Stimulated activated CD8-positive, alpha-beta memory T cell treated with anti-CD3 and anti-CD28 coated beads, Interleukin-4, amount 100 ng/mL, for 24 hours (primary cell): ENCODE measurements at places on chromosomes 16 and 17.
A peak's percentile ranks its signal among the peaks of the same experiment; 100 is the strongest.

DNA sequence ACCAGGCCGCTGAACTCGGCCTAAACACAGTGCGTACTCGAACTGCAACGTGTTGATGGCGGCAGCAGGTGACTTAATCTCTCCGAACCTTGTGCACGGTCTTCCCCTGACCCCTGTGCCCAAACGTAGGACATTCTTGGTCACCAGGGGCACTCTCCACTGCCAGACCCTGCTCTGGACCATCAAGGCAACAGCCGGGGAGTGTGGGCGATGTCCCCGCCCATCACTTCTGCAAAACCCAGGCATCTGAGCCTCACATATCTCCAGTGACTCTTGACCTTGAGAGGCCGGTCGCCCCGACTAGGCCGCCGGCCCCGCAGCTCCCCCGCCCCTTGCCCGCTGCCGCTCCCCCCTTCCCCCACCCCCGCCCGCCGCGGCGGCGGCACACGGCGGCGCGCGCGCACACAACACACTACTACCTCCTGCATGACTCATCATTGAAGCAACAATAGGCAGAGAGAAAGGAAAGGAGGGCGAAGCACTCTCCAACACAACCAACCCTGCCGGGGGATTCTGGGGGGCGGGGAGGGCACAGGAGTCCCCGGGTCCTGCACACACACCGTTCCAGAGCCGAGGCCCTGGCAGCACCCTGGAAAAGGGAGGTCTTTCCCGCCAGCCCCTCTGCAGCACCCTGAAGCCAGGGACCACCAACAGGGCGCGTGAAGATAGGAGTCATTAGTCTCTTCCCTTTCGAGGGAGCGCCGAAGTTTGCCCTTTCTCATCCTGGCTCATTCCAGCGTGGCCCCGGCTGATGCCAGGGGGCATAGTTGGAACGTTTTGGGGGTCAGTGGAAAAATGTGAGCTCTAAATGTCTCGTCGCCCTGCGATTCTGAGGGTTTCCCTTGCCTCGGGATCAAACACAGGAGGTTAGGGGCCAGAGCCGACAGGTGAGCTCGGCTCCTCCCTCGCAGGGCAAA, 1.9 kb downstream of the MNT start:
- DNase-seq: no peak

- no peak for DNase-seq
Observed at GRCh38 chr16:25855063-25855462, 163.3 kb downstream of the HS3ST4 start.

DNA sequence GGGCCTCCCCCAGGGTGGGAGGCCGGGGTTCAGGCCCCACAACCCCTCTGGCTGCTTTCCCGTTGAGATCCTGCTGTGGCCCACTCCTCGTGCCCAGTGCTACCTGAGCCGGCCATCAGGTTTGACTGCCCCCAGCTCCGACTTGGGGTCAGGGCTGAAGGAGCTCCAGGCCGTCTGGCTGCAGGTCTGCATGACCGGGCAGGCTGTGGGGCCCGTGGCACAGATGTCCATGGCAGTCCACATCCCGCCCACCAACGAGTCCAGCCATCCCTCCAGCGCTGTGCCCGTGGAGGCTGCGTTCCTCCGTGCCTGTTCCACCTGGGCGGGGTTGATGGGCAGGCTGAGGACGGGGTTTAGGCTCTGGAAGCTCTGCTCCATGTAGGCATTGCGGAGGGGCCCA, 362.2 kb downstream of the XYLT1 start:
- no peak for DNase-seq

DNA sequence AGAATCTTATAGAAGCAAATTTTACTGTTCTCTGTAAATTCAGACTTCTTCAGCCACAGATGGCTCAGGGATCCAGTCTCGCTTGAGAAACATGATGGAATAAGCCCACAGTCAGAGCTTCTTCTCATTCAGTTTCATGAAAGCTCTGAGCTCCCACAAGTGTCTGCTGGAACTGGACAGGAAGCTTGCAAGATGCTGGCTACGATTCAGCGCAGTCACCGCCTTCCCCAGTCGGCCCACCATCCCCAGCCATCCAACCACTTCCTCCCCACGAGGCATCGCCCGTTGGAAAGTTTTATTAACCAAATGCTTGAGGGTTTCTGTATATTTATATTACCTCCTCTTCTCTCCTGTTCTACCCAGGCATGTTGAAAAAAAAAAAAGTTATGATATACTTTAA, 171.7 kb downstream of the ZFHX3 start:
- no peak for DNase-seq

DNA sequence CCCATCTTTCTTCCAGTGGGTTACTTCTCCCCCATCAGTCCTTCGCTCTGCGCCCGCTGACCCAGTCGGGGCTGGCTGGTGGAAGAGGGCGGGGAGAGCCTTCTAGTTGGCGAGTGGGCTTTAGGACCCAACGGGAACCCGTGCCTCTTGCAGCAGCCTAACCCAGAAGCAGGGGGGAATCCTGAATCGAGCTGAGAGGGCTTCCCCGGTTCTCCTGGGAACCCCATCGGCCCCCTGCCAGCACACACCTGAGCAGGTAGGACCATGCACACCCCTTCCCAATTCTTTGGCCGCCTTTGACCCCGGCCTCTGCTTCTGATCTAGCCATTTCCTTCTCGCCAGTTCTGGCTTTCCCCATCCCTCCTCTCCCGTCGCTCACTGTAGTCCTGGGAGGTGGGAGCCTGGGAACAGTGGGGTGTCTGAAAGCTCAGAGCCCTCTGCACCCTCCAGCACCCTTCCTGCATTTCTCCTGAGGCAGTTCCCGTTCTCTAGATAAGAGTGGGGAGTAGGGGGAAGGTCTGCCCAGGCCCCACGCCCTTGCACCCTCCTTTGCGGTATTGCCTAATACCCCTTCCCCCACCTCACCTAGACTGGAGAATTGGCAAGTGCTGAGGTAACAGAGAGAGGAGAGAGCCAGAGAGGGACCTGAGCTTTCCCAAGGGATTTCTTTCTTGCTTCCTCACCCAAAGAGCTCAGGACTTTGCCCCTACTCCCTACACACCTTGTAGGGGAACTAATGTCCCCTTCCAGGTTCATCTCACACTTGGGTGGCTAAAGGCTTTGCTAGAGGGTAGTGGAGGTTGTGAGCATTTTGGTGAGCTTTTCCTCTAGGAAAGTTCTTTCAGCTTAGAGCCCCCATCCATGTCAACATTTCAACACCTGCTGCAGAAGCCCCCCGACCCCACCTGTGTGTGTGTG, at the start of gene RARA:
Gene RARA, plus strand, starts transcription at position 150 of the 918 bp plus-strand sequence. CDS start 22,039 bp downstream, outside the sequence.
- no peak for DNase-seq

DNA sequence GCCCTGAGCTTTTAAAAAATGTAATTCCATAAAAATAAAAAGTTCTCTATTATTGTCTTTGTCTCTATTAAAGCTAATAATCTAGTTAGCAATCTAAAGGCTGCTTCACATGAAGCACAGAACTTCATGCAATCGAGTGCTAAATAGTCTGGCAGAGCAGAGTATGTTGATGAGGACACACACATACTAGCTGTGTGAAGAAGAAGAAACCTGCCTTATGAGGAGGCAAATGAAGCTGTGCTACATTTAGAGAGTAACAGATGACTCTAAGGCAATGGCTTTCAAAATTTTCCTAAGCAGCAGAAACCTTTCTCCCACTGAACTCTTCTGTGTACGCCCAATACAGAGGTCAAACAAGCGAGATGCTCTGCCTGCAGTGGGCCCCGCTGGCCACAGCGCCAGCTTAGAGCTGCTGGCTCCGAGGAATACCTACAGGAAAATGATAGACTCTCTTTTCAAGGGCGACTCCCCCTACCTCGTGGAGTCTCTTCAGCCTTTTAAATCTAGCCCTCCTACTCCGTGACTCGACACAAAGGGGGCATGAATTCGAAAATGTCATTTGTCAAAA, 39.2 kb downstream of the GNA13 start:
- no peak for DNase-seq

GRCh38 chr17:35553310-35553709, 7.3 kb downstream of the SLFN14 start:
- no peak for DNase-seq

DNA sequence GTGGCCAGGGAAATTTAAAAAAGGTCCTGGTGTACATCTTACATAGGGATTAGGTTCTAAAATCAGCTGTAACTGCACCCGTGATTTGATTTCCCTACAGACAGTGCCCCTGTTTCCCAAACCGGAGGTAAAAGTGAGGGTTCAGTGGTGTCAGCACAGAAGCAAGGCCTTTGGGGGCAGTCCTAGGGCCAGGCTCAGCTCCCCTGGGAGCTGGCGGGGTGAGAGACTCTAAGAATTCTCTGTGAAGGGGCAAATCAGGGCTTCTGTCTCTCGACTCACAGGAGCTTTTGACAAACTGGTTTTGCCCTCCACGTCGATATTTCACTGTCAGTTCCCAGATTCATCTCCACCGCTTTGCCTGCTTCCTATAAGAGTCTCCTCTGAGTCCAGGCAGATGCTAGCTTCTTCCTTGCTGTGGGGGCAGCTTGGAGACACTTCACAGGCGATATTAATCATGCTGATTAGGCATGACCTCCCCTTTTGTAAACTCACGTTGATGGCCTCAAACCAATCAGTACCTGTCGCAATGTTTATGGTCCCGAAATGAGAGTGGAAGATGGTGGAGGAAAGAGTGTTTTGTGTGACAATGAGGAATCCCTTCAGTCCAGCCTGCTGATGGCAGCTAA, 234.2 kb upstream of the TOX3 start:
- no peak for DNase-seq

DNA sequence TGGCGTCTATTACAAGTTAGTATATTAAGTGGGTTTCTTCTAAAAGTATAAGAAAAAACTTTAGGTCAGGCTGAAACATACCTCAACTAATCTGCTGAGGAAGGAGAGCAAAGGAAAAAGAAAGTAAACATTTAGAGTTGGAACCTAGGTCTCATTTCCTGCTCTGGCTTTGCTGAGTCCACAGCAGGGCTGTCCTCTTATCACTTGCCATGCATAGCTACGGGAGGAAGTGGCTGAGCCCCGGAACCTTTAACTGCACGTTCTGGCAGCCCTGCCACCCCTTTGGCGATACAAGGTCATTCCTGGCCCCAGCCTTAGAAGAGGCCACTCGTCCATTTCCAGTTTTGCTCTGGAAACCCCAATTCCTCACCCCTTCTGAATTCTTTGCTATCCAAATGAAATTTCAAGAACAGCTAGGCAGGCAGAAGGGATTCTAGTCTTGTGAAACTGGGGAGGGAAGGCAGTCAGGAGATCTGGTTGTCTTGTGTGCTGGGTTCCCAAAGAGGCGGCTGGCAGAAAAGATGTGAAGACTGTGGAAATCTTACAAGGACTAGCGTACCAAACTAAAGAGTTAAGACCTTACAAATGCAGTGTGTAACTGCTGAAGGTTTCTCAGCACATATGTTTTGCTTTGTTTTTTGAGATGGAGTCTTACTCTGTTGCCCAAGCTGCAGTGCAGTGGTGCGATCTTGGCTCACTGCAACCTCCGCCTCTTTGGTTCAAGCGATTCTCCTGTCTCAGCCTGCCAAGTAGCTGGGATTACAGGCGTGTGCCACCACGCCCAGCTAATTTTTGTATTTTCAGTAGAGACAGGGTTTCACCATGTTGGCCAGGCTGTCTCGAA, 19.1 kb downstream of the WIPI1 start:
- no peak for DNase-seq

- DNase-seq: no peak
Observed at GRCh38 chr17:79630821-79631639, 20.2 kb upstream of the RBFOX3 start.

GRCh38 chr16:85314512-85314971, 202.3 kb upstream of the CIBAR2 start:
- DNase-seq: no peak

DNA sequence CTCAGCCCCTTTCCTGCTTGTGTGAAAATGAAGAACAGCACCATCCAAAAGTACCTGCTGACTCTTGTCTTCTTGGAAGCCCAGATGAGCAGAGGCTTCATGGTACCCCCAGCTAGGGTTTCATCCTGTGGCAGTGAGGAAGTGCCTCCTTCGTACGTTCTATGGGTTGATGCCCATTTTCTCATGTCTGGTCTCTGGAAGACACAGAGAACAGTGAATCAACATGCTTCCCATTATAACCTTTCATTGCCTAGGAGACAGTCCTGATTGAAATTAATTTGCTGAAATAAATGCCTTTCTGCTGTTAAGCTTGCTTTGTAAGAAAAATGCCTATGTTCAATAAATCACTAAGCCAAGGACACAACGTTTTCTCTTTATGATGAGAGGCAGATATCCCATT, 36.5 kb downstream of the RCVRN start:
- DNase-seq: no peak

GRCh38 chr16:87074641-87075318, 242.4 kb downstream of the C16orf95 start:
- no peak for DNase-seq

GRCh38 chr16:66525396-66526180, 24.3 kb downstream of the TK2 start:
- no peak for DNase-seq

- DNase-seq: no peak
Observed at GRCh38 chr17:59186850-59187249, 23.0 kb upstream of the SMG8 start.

DNA sequence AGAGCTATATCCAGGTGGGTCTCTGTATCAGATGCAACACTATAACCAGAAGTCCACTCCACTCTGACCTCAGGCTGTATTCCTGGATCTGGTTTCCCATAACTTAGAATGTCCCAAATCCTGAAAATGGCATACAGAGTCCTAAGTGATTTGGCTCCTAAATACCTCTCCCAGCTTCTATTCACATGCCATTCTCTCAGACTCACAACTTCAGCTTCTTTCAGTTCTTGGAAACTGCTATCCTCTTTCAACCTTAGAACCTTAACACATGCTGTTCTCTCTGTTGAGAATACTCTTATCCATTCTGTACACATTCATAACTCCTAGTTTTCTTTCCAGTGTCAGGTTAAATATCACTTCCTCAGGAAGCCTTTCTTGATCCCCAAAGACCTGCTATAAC, 132.0 kb downstream of the BRIP1 start:
- DNase-seq: no peak

- DNase-seq: no peak
Observed at GRCh38 chr17:70206361-70207010, 37.2 kb downstream of the KCNJ2 start.

DNA sequence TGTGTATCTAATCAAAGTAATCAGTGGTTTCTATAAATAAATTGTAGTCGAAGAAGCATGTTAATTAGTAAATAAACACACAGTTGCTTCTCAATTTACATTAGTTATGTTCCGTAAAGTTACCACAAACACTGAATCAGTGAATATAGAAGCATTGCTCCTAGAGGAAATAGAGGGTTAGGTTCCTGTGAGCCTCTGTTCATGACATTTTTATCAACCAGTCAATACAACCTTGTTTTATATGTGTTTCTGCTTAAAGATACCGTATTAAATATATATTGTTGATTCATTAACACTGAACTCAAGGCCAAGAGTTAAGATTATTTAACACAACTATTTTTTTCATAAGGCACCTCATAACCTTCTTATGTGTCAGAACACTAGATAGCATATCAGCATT, 134.3 kb downstream of the PPM1E start:
- DNase-seq: no peak

GRCh38 chr17:47720754-47721533, 12.1 kb upstream of the TBX21 start:
- peak; percentile 92 for DNase-seq

- DNase-seq: no peak
Observed at GRCh38 chr17:48016112-48016511, 21.5 kb downstream of the COPZ2 start.

DNA sequence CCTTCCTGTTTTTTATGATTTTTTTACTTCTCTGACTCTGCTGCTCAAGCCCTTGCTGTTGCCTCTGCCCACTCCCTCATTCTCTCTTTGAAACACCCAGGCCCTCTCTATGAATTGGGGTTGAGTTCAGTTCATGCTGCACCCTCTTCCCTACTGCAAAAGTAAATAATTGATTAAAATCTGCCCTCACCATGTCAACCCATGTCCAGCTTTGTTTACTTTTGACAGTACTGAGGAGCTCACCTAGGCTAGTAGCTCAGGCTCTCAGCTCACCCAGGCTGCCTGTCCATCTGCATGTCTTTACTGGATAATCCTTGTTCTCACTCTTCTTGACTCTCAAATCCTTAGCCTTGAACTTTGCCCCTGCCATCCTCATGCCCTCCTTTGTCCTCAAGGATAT, 95.2 kb downstream of the SPACA3 start:
- DNase-seq: no peak
